ENCODE measurements at places on chromosomes 2 and 18.

GRCh38 chr2:50863856-50864255 lies 168.1 kb downstream of the NRXN1 start:
- DNase-seq, result no peak

DNA sequence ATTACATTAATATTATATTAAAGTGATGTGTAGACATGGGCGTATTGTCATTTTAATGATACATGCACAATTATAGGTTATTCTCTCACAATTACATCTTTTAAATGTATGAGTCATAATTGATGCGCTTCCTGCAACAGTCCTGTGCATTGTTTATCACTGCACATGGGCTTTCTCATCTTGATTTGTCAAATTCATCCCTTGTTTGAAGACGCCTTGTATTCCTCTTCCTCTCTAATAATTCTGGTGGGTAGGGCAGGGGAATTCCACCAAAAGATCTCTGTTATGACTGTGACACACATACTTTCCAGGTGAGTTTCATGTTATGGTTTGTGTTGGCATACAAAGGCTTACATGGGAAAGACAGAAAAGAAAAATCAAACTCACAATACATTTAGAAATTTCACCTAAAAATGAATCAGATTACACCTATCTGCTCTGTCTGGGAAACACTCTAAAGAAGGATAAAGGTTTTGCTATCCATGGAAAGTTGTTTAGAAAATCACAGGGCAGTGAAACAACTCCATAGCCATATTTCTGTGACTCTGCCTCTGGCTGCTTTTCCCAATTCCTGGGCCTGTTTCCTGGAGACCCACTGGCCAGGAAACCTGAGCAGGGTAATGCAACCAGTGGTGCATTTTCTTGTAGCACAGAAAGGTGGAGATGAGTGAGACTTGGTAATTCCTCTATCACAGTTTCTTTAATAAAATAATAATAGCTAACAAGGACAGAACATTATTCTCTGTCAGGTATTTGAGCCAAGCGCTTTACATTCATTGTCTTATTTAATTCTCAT lies 13.2 kb downstream of the SLC9A2 start:
- DNase-seq, result no peak

- DNase-seq, result no peak
Measured at GRCh38 chr2:67388680-67389079, 8.5 kb upstream of the ETAA1 start.

GRCh38 chr2:210198326-210198725 lies 26.9 kb downstream of the ACADL start:
- DNase-seq, result no peak

DNA sequence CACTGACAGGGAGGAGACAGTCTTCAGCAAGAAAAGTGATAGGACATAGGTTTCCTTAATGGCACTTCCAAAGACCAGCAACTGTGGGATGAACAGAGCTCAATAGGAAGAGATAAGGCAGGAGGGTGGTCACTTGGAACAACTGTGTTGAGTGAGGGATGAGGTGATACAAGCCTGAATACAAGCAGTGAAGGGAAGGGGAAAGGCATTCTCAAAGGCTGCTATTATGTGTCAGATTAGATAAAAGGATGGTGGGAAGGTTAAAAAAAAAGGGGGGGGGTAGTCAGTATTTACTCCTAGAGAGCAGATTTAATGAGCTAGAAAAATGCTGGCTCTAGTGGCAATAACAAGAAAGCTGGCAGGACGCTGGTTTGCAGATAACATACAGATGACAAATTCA lies 25.7 kb downstream of the CCBE1 start:
- DNase-seq, result no peak

- no peak for DNase-seq
Measured at GRCh38 chr2:20537423-20538307, 90.8 kb downstream of the RHOB start.

DNA sequence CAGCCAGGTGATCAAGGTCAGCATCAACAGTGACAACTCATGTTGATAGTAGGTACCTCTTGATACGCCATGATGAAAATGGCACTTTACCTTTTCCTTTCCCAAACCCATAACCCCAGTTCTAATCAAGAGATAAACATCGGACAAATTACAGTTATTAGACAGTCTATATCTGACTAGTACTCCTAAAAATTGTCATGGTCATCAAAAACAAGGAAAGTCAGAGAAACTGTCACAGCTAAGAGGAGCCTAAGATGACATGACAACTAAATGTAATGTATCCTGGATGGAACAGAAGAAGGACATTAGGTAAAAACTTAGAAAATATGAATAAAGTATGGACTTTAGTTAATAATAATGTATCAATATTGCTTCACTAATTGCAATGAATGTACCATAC lies 97.1 kb upstream of the DNMT3A start:
- DNase-seq, result no peak

DNA sequence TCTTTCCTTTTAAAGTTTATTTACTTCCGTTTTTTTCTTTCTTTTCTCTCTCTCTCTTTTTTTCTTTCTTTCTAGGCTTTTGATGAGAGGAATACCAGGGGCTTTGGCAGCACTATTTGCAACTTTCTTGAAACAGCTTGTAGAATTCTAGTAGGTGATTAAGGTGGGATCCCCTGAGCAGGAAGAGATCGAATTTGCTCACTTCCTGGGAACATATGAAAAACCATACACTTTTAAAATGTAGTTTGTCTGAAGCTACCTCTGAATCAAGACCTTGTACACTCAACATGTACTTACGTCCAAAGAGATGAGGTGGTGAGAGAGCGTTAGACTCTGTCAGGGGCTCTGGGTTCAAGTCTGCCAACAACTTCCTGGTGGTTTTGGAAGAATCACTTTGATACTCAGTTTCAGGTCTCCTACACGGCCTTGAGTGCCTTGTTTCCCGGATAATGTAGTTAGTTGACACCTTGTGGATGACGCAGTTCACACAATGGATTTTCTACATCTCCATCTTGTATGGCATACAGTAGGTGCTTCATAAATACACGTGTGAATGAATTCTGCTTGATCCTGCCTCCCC lies 229.1 kb downstream of the MYCN start:
- DNase-seq, result no peak

DNA sequence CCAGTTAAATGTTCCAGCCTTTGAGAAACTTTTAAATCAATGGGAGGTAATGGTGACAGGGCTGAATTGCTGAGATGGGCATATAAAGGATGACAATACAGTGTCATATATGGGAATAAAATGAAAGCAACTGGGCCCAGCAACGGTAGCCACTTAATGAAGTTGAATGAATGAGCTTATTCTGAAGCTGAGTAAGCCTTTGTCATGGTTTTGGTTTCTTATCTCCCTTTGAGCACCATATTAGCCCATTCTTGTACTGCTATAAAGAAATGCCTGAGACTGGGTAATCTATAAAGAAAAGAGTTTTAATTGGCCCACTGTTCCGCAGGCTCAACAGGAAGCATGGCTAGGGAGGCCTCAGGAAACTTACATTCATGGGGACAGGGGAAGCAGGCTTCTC lies 3.5 kb upstream of the THUMPD2 start:
- DNase-seq, result no peak

- no peak for DNase-seq
Measured at GRCh38 chr18:76455003-76455676, 39.9 kb downstream of the ZNF516 start.
